CD4-positive, alpha-beta T cell (primary cell): ENCODE measurements at places on chromosomes 5 and 9.

GRCh38 chr5:176342766-176343458, 18.7 kb downstream of the KIAA1191 start:
- no peaks in the 10 kb centered on the region for H3K27me3 ChIP-seq
- no peak overlapping the region for H3K27ac ChIP-seq

- peaks cover 15% of the 10 kb centered on the region for H3K36me3 ChIP-seq
- peak within 1 kb of the TSS; percentile 85 for H3K4me3 ChIP-seq
- no peaks in the 10 kb centered on the region for H3K27me3 ChIP-seq
- no peak within 1 kb of the TSS for H3K27ac ChIP-seq
Observed at GRCh38 chr9:38392235-38393127, at the start of gene ALDH1B1. TSS of gene ALDH1B1 (plus strand) at chr9:38392702. CDS start at chr9:38395749, 3,047 bp downstream.

GRCh38 chr9:38644601-38645000, 24.2 kb upstream of the ANKRD18A start:
- no peak overlapping the region for H3K4me3 ChIP-seq
- DNase-seq, result no peak
- H3K36me3 ChIP-seq, result no peaks in the 10 kb centered on the region
- no peak overlapping the region for H3K27ac ChIP-seq
- H3K27me3 ChIP-seq, result peaks cover 4% of the 10 kb centered on the region

DNA sequence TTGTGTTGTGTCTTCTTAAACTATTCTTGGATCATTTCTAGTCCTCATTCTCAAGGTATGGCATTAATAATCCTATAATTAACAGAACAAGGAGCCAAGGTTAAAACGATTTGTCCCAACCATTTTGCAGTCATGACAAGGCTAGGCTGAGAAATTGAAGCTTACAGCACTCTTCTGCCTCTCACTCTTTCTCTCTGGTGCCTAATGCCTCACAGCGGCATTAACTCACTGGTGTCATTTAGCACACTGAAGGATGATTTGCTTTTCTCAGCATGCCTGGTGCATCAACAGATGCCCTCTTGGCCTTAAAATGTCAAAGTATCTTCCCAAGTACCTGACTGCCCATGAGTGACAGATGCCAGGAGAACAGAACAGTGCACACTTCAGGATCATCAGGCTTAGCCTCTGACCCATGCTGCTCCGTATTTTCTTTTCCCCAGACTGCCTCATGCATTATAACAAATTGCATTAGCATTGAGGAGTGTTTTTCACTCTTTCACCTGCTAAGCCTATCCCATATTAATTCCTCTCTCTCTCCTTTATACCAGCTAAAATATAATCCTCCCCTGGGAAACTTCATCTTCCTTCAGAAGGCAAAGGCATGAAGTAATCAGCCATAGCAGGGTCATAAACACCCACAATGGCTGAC, 61.1 kb upstream of the SV2C start:
- no peaks in the 10 kb centered on the region for H3K4me1 ChIP-seq
- peaks cover 4% of the 10 kb centered on the region for H3K27me3 ChIP-seq
- H3K4me3 ChIP-seq, result no peak overlapping the region
- H3K27ac ChIP-seq, result no peak overlapping the region
- no peak for DNase-seq
- no peaks in the 10 kb centered on the region for H3K36me3 ChIP-seq

DNA sequence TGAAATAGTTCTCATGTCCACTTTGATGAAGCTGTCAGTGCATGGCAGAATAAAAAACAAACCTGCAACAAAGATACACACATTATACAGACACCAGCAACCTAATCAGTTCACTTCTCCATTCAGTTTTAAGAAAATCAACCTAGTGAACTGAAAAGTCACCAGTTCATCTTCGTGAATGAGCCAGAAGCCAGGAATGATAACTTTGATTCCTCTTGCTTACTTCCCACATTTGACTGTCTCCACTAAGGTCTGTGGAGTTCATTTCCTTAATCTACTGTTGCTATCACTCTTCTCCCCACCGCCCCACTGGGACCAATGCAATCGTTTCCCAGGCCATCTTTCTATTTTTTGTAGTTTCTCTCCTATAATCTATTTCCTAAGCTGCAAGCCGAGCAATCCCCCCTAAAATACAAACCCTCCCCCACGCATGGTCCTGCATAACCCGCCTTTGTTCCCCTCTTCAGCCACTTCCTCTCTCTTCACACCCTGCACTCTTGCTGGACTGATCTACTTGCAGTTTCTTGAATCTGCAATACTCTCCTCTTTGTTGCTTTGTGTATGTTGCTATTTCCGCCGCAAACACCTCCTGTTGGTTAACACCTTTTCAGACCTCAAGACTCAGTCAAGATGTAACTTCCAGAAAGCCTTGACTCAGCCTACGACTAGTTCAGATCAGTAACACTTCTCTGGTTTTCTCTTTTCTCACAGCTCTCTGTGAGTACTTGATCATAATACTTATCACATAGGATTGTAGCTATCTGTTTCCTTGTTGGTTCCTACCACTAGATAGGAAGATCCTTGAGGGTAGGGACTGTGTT, 16.6 kb downstream of the STOM start:
- no peak overlapping the region for H3K4me3 ChIP-seq
- DNase-seq, result peak; percentile 40
- peak overlapping the region; percentile 21 for H3K27ac ChIP-seq
- H3K27me3 ChIP-seq, result no peaks in the 10 kb centered on the region

- no peak overlapping the region for H3K4me3 ChIP-seq
- DNase-seq, result no peak
- no peaks in the 10 kb centered on the region for H3K27me3 ChIP-seq
- no peaks in the 10 kb centered on the region for H3K36me3 ChIP-seq
Observed at GRCh38 chr9:6567140-6567591, 78.4 kb downstream of the GLDC start.

GRCh38 chr9:116870566-116870965, 183.5 kb downstream of the TRIM32 start:
- H3K4me3 ChIP-seq, result no peak overlapping the region
- H3K4me1 ChIP-seq, result no peaks in the 10 kb centered on the region
- no peak for DNase-seq
- no peaks in the 10 kb centered on the region for H3K27me3 ChIP-seq

GRCh38 chr5:174789596-174789995, 65.2 kb downstream of the MSX2 start:
- no peak overlapping the region for H3K4me3 ChIP-seq
- no peaks in the 10 kb centered on the region for H3K36me3 ChIP-seq
- H3K27ac ChIP-seq, result no peak overlapping the region
- peaks cover 4% of the 10 kb centered on the region for H3K4me1 ChIP-seq
- DNase-seq, result no peak

GRCh38 chr5:58937031-58937681, 354.3 kb downstream of the RAB3C start:
- no peaks in the 10 kb centered on the region for H3K36me3 ChIP-seq
- H3K27ac ChIP-seq, result no peak overlapping the region
- DNase-seq, result no peak
- no peaks in the 10 kb centered on the region for H3K27me3 ChIP-seq
- no peak overlapping the region for H3K4me3 ChIP-seq

DNA sequence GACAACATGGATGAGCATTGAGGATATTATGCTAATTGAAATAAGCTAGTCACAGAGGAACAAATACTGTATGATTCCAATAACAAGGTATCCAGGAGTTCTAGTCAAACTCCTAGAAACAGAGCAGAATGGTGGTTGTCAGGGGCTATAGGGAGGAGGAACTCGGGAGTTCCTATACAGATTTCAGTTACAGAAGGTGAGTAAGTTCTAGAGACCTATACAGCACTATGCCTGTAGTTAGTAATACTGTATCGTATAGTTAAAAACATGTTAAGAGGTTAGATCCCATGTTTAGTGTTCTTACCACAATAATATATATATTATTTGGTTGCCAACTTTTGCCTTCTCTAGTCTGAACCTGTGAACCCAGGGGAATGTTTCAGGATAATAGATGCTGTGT, 7.9 kb upstream of the OXCT1 start:
- H3K4me1 ChIP-seq, result no peaks in the 10 kb centered on the region
- no peak overlapping the region for H3K4me3 ChIP-seq
- no peaks in the 10 kb centered on the region for H3K36me3 ChIP-seq
- H3K27ac ChIP-seq, result no peak overlapping the region

DNA sequence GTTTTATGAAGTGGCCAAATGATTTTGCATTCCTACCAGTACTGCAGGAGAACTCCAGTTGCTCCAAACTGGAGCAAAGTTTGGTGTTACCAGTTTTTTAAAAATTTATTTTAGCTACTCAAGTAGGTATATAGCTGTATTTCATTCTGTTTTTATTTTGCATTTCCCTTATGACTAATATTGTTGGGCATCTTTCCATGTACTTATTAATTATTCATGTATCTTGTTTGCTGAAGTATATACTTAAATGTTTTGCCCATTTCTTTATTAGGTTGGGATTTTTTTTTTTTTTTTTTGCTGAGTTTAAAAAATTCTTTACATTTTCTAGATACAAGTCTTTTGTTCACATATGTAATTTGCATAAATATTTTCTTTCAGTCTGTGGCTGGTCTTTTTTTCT, 386.6 kb upstream of the DAB2 start:
- H3K4me1 ChIP-seq, result no peaks in the 10 kb centered on the region
- H3K27ac ChIP-seq, result no peak overlapping the region
- no peak for DNase-seq
- no peak overlapping the region for H3K4me3 ChIP-seq
- H3K36me3 ChIP-seq, result no peaks in the 10 kb centered on the region

GRCh38 chr9:121206516-121207370, 5.1 kb upstream of the RAB14 start:
- H3K4me1 ChIP-seq, result peaks cover 14% of the 10 kb centered on the region
- no peak overlapping the region for H3K27ac ChIP-seq
- no peak overlapping the region for H3K4me3 ChIP-seq
- peaks cover 5% of the 10 kb centered on the region for H3K36me3 ChIP-seq
- H3K27me3 ChIP-seq, result no peaks in the 10 kb centered on the region

GRCh38 chr9:123305879-123306278, 37.5 kb upstream of the STRBP start:
- no peaks in the 10 kb centered on the region for H3K36me3 ChIP-seq
- no peak overlapping the region for H3K27ac ChIP-seq
- no peak overlapping the region for H3K4me3 ChIP-seq
- H3K27me3 ChIP-seq, result no peaks in the 10 kb centered on the region
- H3K4me1 ChIP-seq, result peaks cover 33% of the 10 kb centered on the region
- no peak for DNase-seq

DNA sequence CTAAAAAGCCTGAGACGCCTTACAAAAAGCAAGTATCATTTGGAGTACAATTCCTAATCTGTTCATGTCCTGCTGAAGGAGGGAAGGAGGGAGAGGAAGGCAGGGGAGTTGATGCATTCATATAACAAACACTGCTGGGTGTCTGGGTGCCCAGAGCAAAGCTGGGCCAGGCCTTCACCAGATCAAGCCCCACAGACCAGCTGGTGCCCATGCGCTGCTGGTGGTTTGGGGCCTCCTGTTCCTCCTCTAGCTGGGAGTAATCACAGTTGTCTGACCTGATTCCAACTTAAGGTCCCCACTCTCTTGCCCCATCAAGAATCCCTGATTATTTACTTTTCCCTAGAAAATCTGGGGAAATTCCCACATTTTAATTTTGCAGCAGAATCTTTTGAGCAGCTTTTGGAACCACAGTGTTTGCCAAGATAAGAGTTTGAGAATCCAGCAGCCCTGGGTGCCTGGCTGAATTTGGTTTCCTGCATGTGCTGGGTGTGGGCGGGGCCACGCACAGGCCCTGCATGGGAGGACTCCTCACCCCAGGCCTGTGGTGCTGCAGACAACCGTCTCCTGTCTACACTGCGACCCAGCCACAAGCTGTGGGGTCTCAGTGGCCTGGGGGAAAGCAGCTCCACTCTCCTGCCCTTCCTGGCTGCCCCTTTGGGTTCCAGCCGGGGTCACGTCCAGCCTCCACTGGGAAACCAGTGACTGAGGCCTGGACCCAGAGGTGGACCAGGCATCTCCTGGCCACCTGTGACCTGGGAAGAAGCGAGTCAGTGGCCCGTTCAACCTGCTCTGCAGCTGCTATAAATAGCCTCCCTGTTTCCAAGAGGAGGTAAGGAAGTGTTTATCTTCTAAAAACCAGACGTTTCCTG, 47.5 kb downstream of the NEURL1B start:
- no peaks in the 10 kb centered on the region for H3K36me3 ChIP-seq
- peaks cover 14% of the 10 kb centered on the region for H3K4me1 ChIP-seq
- DNase-seq, result peak; percentile 56

DNA sequence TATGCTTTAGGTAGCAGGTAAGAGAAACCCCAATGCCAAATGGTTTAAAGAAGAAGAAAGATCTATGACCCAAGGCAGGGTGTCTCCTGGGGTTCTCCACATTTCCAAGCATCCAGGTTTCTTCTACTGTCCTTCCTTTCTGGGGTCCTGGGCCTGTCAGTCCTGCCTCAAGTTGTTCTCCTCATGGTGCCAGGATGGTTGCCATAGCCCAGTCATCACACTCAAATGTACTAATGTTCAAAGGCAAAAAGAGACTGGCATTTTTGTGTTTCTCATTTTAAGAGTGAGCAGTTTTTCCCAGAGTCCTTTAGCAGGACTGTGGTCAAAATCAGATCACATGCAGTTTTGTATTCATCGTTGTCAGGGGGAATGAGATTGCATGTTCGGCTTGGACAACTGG, 59.9 kb upstream of the BOD1 start:
- no peak overlapping the region for H3K4me3 ChIP-seq
- no peaks in the 10 kb centered on the region for H3K27me3 ChIP-seq
- H3K27ac ChIP-seq, result no peak overlapping the region
- no peaks in the 10 kb centered on the region for H3K4me1 ChIP-seq

DNA sequence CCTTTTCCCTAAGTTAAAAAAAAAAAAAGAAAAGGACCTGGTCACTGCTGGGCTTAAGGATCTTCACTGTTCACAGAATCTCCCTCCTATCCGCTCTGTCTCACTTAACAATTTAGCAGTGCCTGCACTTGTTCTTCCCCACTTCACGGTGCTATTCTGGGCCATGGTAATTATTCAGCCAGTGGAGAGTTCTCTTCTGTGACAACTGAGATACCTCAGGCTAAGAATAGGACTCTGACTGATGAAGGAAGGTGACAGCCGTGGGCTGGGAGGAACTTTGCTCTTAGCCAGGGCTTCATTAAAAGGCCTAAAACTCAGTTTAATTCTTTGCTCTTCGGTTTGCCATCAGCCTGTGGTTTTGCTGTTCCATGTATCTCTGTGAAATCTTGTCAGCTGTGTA, 51.9 kb upstream of the ENTREP1 start:
- no peaks in the 10 kb centered on the region for H3K4me1 ChIP-seq
- H3K4me3 ChIP-seq, result no peak overlapping the region
- peaks cover 2% of the 10 kb centered on the region for H3K27me3 ChIP-seq
- no peaks in the 10 kb centered on the region for H3K36me3 ChIP-seq
- DNase-seq, result no peak
- no peak overlapping the region for H3K27ac ChIP-seq

DNA sequence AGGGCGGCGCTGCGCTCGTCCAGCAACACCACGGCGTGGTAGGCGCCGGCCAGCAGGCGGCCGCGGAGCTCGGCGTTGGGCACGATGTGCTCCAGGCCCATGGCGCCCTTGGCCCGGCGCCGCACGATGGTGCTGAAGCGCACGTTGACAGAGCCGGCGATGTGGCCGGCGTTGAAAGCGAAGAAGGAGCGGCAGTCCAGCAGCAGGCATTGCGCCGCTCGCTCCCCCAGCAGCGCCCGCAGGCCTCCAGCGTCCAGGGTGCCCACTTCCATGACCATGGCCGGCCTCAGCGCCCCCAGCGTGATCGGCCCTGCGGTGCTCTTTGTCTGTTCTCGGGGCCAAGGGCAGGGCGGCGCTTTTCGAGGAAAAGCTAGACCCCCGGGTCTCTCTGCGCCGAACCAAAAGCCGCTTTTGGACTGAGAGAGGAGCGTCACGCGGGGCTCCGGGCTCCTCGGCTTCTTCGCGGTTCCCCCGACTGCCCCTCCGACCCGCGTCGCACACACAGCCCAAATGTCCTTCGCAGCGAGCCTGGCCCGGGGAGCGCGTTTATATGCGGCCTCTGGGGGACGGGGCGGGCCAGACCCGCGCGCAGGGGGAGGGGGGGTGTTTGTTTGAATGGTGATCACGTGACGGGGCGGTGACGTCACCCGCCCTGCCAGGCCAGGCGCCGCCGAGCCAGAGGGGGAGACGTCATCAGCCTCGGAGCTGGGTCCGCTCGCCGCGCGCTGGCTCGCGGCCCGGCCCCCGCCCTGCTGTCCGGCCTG, at the start of gene DUSP1:
DUSP1 (minus strand) TSS at position 521 of the 764 bp plus-strand sequence; CDS start at position 278, 243 bp downstream.
- no peaks in the 10 kb centered on the region for H3K27me3 ChIP-seq
- peaks cover 87% of the 10 kb centered on the region for H3K4me1 ChIP-seq
- H3K4me3 ChIP-seq, result peak within 1 kb of the TSS; percentile 95
- peak within 1 kb of the TSS; percentile 100 for H3K27ac ChIP-seq
